Dermis microvascular lymphatic vessel endothelial cell (primary cell): ENCODE measurements at places on chromosomes 3 and 15.

GRCh38 chr15:85305050-85305449 is 75.4 kb upstream of the AKAP13 start:
- no peak for DNase-seq

GRCh38 chr3:127339016-127339415 is 51.2 kb upstream of the PRR20G start:
- DNase-seq, result no peak

DNA sequence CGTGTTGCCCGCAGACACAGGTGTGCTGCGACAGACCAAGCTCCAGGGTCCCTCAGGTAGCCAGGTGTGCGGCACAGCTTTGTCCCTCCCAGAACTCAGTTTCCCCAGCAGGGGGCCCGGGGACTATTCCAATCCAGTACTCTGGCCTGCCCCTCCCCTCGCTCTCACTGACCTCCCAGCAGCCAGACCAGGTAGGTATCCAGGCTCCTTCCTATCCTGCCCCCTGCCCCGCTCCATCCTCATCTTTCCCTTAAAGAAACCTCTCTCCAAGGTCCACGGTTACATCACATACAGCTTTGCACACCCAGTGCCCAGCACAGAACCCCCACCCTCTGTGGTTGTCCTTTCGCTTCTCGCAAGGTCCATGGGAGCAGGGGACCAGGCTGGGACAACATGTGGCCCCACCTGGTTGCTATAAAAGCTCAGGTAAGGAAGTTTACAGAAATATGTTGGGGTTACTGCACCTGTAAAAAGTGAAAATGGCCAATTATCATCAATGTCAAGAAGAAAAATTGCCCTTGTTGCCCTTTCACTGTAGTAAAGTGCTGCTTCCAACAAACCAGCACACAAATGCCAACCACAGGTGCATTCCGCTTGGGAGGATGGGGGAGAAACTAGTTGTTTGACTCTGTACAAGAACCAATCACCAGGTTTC is 7.3 kb upstream of the CYP11A1 start:
- DNase-seq, result no peak

- no peak for DNase-seq
These were observed 291.8 kb downstream of the NAALADL2 start for GRCh38 chr3:175150812-175151401.

DNA sequence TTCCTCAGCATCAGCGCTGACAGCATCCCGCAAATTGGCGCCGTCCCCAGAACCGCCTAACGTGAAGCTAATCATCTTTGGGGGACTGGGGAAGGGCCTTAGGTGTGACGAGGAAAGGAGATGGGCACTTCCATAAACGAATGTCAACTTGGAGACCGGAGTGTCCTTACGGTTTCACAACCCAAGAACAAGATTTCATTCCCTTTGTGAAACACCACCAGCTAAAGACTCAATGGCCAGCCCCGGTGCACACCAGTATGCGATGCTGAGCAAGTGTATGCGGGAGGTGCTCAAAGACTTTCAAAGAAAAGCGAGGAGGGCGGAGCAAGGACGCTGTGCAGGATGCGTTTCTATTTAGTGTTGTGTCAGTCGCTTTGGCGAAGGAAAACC is 759 bp upstream of the TTBK2 start:
- peak; percentile 19 for DNase-seq

GRCh38 chr3:42778644-42779043 is 5.6 kb upstream of the CCDC13 start:
- no peak for DNase-seq

DNA sequence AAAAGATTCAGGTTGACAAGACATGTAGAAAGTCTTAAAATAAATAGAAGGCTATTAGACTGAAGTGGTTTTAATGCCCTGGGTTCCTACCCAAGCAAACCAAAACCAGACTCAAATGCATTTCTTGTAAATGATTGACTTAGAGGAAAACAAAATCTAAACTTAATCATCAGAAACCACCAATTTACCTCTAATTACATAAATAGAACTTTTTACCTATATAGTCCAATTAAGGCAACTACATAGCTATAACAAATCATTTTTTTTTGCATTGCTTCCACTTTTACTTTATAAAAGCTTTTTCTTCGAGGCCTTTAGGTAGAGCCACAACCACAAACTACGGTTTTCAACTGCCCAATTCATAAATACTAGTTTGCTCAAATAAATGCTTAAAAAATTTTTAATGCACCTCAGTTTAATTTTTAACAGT is 231.3 kb upstream of the ARHGEF26 start:
- DNase-seq, result no peak

- no peak for DNase-seq
These were observed 1.7 kb upstream of the DNAJC17 start for GRCh38 chr15:40808861-40809450.

DNA sequence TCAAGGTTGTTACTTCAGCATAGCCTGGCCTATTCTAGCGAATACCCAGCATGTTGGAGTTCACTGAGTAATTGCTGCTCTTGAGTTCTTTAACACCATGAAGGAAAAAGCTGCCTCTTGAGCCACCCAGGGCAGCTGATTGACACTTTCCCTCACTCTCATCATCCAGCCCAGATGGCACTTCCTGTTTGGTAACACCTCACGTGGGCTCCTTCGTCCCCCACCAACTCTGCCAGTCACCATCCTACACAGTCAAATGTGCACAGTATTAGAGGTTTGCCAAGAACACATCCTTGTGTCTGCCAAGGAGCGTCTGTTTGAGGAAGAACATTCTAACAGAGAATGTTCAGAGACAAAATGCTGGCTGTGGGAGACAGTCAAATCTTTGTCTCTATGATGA is 266.3 kb downstream of the RPLP1 start:
- DNase-seq, result no peak

DNA sequence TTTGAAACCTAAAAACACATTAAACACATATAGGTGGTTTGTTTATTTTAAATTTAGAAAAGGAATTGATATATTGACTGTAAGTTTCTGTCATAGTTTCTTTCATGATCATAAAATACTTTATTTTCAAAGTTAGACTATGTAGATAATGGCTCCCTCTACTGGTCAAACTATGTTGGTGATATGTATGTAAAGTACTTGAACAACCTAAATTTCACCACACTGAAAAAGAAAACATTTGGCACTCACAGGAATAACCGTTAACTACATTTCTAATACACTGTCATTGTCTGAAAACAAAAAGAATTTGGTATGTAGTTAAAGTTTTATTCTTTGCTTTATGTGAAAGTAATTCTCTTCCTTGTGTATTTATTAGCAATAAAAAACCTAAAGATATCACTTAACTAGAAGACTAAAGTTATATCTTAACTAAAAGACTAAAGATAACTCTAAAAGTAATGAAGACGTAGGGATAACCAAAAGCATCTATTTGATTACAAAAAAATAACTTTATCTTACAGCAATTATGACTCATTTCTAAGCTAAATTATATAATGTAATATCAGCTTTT is 427.5 kb downstream of the VGLL3 start:
- peak; percentile 35 for DNase-seq

DNA sequence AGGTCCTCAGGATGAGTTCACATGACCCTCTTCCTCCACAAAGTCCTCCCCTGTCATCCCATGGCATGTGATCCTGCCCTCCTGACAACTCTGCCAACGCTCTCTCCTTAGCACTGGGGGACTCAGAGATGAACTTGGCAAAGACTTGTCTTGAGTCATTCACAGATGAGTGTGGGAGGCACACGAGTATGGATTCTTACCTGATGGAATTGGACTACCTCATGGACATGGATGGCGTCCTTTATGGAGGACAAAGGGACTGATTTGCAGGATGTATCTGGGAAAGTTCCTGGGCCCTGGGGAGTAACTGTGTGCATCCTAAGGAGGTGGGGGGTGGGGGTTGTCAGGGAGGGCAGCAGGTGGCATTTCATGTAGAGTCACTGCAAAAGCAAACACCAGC is 38.2 kb upstream of the TOPBP1 start:
- no peak for DNase-seq

DNA sequence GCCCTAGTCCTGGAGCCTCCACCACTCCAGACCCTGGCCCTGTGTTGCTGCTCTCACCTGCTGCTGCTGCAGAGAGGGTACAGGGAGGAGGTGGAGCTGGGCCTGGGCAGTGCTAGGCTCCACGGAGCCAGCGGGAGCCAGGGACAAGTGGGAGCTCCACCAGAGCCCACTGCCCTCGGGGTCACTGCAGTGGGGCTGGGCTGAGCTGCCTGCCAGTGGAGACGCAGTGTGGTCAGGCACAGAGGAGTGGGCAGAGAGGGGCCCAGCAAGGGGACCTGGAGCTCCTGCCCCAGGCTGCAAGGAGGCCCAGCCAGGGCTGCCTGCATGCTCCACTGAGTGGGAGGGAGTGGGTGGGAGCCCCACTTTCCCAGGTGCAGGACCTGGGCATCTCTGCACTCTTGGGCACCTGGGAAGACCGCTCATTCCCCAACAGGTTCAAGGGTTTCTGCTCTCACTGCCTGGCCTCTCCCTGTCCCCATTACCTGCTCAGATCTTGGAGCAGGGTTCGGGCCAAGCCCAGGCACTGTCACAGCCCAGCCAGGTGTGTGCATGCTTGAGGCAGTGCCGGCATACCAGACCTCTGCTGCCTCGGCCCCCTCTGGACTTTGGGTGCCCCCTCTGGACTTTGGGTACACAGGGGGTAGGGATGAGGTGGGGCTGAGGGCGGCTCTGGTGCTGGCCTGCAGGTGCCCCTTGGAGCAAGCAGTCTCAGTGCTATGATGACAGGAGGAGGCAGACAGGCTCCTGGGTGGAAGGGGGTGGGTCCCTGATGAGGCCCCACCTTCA is 308.0 kb downstream of the DOCK3 start:
- DNase-seq, result no peak

DNA sequence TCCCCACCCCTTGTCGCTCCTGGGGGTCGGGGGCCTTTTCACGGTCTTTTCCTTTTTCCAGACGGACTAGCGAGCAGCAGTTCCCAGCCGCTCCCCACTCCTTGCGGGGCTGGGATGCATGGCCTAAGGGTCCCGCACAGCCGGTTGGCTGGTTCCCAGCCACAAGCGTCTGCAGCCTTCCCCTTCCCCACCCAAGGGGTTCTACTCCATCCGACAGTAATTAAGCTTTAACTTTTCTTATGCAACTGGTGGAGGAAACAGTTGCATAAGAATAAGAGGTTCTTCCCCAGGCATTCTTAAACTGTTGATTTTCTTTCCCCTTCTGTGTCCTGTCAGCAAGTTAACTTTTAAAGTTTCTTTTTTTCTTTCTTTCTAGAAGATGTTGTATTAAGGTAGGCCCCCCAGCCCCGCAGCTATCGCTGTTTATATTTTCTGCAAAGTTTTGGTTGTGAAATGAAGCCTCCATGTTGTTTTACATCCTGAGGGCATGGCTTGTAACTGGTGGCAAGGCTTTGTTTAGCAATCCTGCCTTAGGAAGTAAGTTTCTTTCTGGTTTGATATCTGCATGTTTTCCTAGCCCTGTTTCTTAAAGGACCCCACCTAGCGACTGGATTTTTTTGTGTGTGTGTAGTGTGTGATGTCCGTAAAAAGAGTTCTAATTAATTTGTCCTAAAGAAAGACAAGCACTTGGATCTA is 207.5 kb downstream of the ZNF385D start:
- no peak for DNase-seq

GRCh38 chr3:58656631-58657030 is 9.9 kb downstream of the FAM3D start:
- DNase-seq, result no peak

- DNase-seq, result no peak
These were observed 4.4 kb downstream of the ZBTB38 start for GRCh38 chr3:141372656-141373055.
